ENCODE measurements at places on chromosomes 4 and X. TPM values are rescaled to one million over a fixed set of nuclear protein-coding genes. Genes with fewer than 3 reads are reported as not detected.

DNA sequence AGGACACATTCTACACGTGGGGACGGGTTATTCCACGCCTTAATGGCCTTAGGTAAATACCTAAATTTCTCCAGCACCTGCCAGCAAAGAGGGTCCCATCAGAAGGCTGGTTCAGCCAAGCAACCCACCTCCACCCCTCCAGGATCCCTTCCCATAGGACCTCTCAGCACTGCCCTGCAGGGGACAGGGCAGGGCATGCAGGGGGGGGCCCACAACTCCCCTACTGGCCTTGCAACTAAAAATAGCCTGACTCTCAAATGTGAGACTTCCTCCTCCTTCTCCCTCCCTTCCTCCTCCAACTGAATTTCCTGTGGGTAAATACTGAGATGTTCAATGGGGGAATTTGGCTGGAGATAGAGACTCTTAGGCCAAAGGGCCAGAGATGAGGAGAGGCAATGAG lies 6.3 kb downstream of the LAS1L start:
- DNase-seq = no peak

GRCh38 chrX:71910986-71911730 lies 513 bp downstream of the NHSL2 start:
- DNase-seq = no peak

DNA sequence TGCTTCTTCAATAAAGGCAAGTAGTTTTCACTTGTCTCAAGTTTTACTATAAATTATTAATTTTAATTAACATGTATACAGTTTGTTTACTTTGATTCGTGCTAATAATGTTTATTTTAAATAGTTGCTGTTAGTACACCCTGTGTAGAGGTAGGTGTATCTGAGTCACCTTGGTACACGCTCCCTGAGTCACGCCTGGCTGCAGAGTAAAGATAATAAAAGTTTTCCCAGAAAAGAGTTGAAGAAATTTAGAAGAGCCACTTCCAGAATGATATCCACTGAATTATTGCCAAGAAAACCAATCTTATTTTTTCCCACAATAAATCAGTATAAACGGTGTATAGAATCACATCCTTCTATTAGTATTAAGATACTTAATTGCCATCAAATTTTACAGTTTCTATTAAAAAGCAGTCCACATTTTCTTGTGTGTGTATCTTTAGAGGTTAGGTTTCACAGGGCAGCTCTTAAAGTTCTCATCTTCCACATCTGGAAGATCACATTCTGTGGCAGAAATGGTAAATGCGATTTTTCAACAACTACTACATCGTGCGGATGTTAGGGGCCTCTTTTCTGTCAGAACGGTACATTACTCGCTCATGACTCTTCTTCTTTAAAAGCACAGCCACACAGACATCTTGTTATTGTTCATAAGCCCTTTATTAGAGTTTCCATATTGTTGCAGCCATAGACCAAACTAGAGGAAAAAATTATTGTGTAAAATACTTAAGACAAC lies 55.4 kb downstream of the HADH start:
- DNase-seq = no peak

DNA sequence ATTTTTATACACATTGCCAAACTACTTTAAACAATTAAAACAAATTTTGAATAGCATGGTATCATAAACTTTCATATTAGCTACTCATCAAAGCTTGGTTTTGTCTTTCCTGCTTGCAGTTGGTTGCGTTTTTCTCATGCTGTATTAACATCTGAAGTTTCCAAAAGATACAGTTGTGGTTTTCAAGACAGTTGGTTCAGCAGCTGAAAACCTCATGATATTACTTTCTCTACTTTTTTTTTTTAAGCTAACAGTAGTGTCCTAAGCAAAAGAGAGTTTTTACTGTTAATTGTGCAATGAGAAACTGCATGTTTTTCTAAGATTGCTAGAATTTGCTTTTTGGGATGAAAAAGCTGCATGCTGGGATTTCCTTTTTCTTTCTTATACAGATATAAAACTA lies 15.2 kb downstream of the RUFY3 start:
- DNase-seq = no peak

The ENOX2 gene
- 12.5 TPM for total RNA-seq

The NAA10 gene
- 72.8 TPM for total RNA-seq

GRCh38 chrX:72201836-72202536 lies 20.4 kb downstream of the PIN4 start:
- DNase-seq = no peak

- DNase-seq = no peak
These were observed 46.4 kb upstream of the VEGFD start for GRCh38 chrX:15430584-15430983.

DNA sequence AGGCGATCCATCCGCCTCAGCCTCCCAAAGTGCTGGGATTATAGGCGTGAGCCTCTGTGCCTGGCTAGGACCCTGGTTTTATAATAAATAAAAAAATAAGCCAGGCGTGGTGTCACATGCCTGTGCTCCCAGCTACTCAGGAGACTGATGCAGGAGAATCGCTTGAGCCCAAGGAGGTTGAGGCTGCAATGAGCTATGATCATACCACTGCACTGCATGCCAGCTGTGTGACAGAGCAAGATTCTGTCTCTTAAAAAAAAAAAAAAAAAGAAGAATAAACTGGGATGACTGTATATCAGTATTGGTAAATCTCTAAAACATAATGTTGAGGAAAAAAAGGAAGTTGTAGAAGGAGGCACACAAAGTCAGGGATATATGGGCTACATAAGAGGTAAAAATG lies 45.7 kb upstream of the SLC34A2 start:
- DNase-seq = no peak

DNA sequence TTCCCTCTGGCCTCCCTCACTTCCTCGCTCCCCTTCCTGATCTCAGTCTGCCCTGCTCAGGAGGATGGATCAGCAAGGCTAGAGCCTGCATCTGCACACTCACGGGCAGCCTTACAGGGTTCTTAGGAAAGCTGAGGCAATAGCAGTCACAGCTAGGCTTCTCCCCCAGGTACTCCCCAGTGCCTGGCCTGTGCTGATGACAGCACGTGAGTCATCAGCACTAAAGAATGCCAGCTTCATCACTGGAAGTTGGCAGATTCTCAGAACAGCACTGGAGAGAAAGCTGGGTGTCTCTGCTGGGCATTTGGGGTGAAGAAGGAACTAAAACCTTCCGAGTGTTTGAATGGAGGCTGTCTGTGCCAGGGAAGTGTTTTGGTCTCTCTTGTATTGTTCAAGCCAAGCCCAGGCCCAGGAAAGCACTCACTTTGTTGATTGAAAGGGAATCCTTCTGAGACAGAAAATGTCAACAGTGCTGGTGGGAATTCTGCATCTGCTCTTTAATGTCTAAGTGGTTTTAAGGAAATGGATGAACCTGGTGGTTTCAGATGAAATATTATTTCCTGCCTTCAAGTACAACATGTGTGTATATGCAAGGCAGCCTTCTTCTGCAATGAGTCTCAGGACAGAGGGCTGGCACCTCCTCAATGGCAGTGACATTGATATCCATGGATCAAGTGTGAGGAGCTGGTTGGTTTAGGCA lies 73.0 kb upstream of the SCOC start:
- no peak for DNase-seq

Measured in ovary (tissue), 10 donors.